ENCODE measurements at places on chromosomes 16 and 17.

- no peak for DNase-seq
Observed at GRCh38 chr17:16243385-16243784, 26.4 kb downstream of the PIGL start.

DNA sequence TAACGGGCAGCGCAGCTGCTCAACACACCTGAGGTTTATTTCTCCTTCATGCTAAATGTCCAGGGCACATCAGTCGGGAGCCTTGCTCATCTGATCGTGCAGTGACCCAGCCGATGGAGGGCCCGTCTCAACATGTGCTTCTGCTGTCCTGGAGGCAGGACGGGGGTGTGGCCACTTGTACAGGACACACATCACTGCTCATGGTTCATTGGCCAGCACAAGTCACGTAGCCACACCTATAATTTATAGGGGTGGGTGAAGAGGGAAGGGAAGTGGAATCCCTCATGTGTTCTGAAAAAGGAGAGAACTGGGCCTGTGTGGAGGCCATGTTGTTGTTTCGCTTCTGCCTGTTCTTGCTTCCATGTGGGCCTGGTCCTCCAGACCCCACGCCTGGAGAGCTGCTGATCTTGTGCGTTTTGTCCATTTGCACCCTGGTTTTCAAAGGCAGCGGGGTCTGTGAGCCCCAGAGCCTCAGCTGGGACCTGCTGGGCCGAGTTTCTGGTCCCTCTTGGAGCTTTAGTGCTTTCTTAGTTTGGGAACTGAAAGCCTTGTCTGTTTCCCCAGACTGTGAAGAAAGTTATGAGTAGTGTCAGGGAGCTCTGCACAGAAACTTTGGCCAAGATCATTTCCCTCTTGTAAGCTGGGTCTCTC, 60.5 kb downstream of the CMIP start:
- no peak for DNase-seq

- no peak for DNase-seq
Observed at GRCh38 chr16:57374067-57374534, 1.8 kb downstream of the CX3CL1 start.

DNA sequence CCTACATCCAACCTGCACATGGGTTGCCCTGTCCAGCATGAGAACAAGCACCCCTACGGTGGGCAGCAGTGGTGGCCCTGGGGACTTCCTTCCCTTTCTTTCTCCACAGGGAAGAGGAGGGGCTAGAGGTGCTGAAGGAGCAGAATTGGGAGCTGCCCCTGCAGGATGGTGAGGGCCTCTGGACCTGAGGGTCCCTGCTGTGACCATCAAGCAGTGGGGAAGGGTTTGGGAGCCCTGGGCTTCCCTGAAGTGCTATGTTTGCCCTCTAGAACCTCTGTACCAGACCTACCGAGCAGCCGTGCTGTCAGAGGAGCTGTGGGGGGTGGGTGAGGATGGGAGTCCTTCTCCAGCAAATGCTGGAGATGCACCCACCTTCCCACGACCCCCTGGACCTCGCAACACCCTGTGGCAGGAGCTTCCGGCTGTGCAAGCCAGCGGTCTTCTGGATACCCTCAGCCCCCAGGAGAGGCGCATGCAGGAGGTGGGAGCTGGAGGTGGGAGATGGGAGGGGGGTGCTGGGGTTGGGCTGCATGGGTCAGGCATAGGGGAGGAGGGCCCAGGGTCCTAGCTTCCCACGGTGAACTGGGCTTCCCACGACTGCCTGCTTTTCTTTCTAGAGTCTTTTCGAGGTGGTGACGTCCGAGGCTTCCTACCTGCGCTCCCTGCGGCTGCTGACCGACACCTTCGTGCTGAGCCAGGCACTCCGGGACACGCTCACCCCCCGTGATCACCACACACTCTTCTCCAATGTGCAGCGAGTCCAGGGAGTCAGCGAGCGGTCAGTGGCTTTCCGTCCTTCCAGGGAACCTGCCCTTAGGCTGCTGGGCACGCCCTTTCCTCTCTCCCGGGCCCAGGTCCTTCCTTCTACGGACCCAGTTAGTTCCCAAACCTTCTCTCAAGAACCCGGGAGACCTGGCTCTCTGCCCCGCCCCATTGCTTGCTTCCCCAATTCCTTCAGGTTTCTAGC, 5.0 kb downstream of the ARHGEF15 start:
- no peak for DNase-seq

- DNase-seq, result no peak
Observed at GRCh38 chr16:84650062-84650991, 2.0 kb downstream of the KLHL36 start.

GRCh38 chr16:81938326-81939163, 72.7 kb downstream of the SDR42E1 start:
- DNase-seq, result no peak

DNA sequence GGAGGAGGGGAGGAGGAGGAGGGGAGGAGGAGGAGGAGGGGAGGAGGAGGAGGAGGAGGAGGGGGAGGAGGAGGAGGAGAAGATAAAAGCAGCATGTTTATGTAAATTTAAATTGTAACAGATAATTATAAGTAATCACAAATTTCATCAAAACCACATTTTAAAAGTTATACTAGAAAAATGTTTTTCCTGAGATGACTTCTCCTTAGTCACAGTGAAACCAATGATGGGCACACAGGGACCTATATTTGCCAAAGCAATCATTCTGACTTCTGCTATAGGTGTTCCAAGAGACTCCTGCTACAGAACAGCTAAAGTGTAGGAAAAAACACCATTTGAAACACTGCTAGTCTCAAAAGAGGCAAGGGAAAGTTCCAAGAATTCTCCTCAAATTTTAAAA, 66.4 kb downstream of the CEP95 start:
- DNase-seq, result no peak

DNA sequence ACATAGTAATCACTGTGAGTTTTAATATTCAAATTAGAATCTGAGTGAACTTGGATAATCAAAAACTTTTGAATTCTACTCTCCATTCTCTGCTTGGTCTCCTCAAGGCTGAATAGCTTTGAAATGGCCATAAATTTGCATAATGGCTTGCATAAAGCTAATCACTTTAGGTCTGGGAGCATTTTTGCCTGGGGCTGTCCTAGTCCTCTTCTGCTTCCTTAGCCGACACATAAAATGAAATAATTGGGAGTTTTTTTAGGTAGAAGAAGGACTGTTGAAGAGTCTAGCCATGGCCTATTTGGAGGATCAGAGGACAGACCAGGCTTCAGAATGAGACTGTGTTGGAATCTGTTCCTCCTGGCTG, 91.4 kb upstream of the EEF2KMT start:
- no peak for DNase-seq

DNA sequence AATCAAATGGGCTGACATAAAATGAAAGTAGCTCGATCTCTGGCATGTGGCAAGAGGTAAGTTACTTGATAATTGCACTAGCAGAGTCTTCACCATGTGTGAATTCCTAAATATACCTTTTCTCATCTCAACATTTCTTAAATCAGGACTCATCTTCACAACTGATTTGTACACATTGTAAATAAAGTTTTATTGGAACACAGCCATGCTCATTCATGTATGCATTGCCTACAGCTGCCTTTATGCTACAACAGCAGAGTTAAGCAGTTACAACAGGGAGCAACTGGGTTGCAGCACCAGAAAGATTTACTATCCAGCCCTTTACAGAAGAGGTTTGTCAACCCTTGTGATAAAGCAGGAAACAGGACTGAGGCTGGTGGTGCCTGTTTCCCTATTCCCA, 48.1 kb downstream of the ARHGAP17 start:
- DNase-seq, result no peak

DNA sequence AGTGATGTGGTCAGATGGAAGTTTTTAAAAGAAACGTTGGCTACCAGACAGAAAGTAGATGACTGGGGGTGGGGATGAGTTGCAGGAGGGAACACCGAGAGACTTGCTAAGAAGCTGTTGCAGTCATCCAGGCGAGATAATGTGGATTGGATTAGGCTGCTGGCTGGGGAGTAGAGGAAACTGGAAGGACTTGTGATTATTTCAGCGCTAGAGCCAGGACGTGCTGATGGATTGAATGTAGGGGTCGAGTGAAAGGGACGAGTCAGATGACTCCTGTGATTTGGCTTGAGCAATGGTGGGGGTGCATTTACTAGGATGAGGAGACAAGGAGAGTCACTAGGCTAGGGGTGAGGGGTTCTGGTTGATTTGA, 88.5 kb downstream of the CLEC16A start:
- no peak for DNase-seq

DNA sequence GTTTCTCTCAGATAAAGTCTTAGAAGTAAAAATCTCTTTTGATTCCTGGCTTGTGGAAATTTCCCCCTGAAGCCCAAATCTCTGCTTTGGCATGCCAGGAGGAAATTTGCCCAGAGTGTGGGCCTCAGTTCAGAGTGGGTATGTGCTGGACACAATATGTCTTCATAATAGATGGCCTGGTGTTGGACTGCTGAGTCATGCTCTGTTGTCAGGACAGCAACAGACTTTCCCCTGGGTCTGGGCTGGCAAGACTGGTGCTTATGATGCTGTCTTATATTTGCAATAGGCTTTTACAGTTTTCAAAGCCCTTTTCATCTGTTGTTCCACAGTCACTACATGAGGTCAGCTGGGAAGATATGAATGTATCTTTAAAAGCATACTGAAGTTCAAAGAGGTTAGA, 57.0 kb downstream of the SHISA9 start:
- no peak for DNase-seq

- DNase-seq, result no peak
Observed at GRCh38 chr17:4551141-4551540, 4.0 kb downstream of the MYBBP1A start.

GRCh38 chr17:66799849-66800537, 34.9 kb upstream of the CACNG5 start:
- DNase-seq, result no peak
